ENCODE measurements at places on chromosomes 11 and 22.

DNA sequence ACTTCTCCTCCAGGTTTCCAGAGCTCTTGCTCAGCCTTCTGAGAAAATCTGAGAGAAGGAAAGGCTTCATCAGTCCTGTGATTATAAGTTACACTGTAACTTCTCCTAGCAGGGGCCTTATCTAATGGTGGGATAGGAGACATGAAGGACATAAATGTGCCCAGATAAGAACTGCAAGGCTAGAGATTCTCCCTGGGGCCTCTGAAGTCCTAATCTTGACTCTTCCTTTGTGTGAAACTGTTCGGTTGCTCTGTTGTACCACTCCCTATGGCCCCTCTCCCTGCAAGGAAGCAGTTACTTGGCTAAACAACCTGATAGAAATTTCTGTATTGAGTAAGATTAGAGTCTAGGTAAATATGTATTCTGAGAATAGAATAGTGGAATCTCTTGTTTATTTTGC is 780.9 kb downstream of the ETS1 start:
- DNase-seq = no peak

- no peak for DNase-seq
These were observed 72.2 kb upstream of the TSPAN18 start for GRCh38 chr11:44654596-44654995.

DNA sequence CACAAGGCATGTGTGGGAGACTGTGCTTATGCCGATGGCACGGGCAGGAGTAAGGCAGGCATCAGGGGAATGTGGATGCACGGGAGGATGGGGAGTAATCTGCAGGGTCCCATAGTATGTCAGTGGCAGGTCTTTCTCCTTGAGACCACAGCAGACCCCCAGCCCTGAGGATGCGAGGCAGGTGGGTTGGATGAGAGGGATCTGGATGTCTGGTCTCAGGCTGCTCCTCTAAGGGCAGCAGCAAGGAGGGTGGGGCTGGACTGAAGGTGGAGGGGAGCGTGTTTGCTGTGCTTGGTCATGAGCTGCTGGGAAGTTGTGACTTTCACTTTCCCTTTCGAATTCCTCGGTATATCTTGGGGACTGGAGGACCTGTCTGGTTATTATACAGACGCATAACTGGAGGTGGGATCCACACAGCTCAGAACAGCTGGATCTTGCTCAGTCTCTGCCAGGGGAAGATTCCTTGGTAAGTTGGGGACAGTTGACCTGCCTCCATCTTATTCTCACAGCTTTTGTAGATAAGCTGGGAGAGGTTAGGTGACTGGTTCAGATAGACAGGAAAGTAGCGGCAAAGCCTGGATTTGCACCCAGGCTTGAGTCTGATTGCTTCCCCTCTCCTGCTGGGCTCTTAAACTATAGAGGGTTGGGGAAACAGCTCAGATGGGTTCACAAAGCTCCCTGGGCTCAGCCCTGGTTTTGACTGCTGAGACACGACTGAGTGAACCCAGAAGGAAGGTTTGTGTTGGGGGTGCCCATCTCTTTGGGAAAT is at the start of gene APOL1:
APOL1 (plus strand) TSS at position 380 of the 769 bp plus-strand sequence. CDS start 1,823 bp downstream, outside the sequence.
- no peak for DNase-seq

GRCh38 chr22:30833322-30833721 is 135.3 kb downstream of the MORC2 start:
- no peak for DNase-seq

- no peak for DNase-seq
These were observed 11.0 kb downstream of the NECTIN1 start for GRCh38 chr11:119717839-119718534.

GRCh38 chr11:95134491-95134890 is 44.8 kb downstream of the ENDOD1 start:
- DNase-seq = no peak

DNA sequence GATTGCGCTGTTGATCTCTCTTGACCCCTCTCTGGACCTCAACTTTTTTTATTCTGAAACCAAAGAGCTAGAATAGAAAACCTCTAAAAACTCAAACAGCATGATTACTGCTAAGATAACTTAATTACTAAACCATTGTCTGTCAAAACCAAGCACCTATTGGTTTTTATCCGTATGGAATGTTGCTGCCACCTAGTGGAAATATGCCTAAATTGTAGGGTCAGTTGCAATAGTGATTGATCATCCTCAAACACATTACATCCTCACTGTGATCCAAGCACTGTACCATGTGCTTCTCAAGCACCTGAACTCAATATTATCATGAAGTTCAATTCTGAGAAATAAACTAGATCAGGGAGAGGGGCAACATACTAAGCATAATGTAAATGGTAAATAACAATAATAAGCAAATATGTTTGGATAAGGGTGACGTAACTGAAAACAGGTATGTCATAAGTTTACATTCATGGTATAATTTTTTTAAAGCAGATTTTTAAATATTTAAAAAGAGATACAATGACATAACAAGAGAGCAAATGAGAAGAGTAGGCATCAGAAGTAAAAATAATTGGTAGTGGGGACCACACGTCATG is 3.8 kb upstream of the OR5A2 start:
- no peak for DNase-seq

GRCh38 chr11:61713906-61714305 is 33.7 kb downstream of the DAGLA start:
- DNase-seq = no peak

DNA sequence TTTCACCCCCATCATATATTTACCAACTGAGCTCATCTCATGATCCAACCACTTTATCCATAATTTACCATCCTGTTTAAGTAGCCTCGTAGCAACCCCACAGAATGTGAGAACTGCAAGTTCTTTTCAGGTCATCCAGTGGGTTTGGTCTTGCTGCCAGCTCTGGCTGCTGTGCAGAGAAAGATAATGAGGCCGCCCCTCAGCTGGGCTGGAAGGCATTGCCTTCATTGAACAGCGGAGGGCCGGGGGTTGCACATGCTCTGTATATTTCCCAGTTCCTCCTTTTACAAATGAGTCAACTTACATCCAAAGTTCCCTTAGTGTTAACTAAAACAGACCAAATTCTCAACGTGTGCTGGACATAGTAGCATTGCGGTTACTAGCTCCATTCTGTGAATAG is 96.7 kb downstream of the SYN3 start:
- no peak for DNase-seq

GRCh38 chr11:128496249-128496648 is 91.1 kb downstream of the ETS1 start:
- no peak for DNase-seq

GRCh38 chr11:94794287-94795168 is 26.4 kb downstream of the AMOTL1 start:
- DNase-seq = no peak

GRCh38 chr11:14308114-14308896 is 50.7 kb downstream of the RRAS2 start:
- no peak for DNase-seq

GRCh38 chr11:64677441-64678023 is 45.5 kb downstream of the NRXN2 start:
- DNase-seq = no peak

- no peak for DNase-seq
These were observed 25.5 kb upstream of the PDE3B start for GRCh38 chr11:14618060-14618459.

DNA sequence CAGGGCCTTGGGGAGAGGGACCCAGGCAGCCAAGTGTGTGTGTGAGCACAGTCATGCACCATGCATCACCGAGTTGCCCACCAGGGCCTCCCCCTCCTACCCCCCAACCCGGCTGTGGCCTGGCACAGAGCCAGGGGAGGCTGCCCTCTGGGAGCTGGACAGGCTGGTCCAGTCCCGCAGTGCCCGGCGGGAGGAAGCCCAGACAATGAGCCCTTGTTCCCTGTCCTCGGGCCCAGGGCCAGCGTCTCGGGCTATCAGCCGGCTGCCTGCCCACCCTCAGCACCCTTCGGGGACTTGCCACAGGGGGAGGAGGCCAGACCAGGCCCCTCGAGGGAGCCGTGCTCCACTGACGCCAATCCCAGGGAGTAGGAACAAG is 4.5 kb downstream of the LRRC75B start:
- no peak for DNase-seq

DNA sequence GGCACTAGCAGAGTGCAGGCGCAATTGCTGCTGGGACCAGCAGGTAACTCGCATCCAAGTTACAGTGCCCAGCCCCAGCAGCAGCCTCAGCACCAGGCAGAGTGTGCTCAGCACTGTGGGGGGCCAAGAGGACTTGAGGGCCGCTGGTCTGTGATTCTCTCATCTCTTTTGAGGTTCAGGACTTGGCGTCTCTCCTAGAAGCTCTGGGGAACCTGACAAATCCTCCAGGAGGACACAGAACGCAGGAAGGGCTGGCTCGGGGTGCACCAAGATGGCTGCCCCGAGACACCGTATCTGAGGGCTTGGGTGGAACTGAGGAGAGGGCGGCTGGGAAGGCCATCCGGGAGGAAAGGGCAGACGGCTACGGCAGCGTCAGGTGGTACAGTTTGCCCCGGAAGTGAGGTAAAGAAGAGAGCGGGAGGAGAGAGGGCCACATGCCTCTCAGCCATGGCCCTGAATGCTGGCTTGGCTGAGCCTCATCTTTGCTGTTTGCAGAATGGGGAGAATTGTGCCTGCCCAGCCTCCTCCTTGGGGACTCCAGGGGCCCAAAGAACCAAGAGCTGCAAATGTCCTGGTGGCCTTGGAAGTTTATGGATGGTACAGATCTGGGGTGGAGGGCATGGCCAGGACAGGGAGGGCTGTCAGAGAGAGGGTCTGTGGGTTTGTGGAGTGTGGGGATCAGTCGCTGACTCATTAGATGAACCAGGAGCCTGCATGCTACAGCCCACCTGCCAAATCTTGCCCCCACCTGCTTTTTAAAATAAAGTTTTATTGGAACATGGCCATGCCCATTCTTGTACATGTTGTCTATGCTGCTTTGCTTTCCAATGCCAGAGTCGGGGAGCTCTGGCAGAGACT is 78.0 kb downstream of the MYEOV start:
- no peak for DNase-seq

GRCh38 chr22:43385770-43386641 is 25.8 kb upstream of the MPPED1 start:
- DNase-seq = peak; percentile 50

GRCh38 chr22:45407793-45408192 is 5.6 kb downstream of the SMC1B start:
- DNase-seq = no peak

DNA sequence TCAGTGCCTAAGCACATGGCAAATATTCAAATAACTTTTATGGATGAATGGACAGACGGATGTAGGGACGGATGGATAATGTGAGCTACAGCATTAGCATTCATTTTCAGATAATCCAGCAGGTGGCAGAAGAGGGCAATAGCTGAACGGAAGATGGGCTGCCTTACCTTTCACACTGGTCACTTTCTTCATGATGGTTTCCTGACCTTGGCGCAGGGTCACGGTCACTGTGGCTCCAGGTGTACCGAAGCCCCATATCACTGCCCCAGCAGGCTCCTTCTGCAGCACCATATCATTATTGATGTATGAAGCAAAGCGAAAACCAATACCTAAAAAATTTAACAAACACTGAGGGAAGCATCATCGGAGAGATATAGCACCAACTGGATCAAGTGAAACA is 4.3 kb downstream of the SIAE start:
- no peak for DNase-seq

Measured in activated gamma-delta T cell (primary cell).